ENCODE measurements at places on chromosomes 6 and 20.

DNA sequence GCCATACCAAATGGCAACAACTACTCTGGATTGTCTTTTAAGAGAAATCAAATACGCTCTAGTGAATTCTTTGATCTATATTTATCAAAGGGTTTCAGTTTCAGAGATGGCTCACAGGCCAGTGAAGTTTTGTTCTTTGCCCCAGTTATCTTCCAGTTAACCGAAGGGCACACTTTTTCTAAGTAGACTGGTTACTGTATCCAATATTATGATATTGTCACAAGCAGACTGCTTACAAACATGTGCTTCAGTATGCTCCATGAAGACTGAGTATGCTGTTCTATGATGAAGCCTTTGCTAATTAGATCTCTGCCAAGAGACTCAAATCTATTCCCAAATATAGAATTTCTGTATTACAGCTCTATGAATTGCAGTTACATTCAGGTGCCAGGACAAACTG lies 181.1 kb downstream of the REV3L start:
- no peak for DNase-seq

GRCh38 chr20:48877304-48877703 lies 44.2 kb upstream of the ARFGEF2 start:
- DNase-seq = no peak

- DNase-seq = no peak
These were observed 18.8 kb downstream of the ZKSCAN3 start for GRCh38 chr6:28368522-28368921.

- DNase-seq = no peak
These were observed 52.3 kb upstream of the ADGRF1 start for GRCh38 chr6:47094241-47094925.

DNA sequence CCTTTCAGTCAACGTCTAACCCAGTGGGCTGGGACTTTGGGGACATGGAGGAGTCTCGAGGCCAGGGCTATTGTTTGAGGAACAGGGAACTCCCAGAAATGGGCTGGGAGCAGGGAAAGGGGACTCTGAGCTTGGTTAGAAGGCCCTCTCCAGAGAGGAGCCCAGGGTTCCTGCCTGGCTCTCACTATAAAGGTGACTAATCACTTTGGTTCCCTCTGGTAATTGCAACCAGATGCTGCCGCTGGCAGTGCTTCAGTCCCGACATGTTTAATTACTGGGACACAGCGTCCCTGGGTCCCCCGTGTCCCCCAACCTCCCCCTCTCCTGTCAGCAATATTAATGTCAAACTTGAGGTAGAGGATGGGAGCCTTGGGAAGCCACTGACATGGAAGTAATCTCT lies 5.0 kb upstream of the GDF5 start:
- peak; percentile 93 for DNase-seq

- DNase-seq = peak; percentile 76
These were observed 501.5 kb upstream of the FLRT3 start for GRCh38 chr20:14838663-14839628.

DNA sequence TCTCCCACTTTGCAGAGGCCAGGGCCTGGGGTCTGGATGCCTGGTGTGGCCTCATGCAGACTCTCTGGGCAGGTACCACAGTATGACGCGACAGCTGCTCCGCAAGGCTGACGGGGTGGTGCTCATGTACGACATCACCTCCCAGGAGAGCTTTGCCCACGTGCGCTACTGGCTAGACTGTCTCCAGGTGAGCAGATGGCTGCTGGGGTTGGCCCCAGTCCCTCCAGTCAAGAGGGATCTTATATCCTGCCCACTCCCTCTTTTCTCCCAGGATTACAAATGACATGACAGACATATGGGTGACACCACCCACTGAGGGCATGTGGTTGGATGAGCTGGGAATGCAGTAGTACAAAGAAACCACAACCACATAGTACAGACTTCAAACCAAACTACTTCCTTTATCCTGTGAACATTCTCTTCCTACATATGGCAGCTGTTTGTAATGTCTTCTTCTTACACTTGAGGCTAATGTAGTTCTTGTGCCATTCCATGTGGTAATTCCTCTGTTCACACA lies 29.9 kb downstream of the RAB44 start:
- peak; percentile 42 for DNase-seq

GRCh38 chr6:136535017-136535765 lies 15.0 kb downstream of the MAP7 start:
- DNase-seq = no peak

- no peak for DNase-seq
These were observed 174.8 kb downstream of the CDH26 start for GRCh38 chr20:60132827-60133670.

GRCh38 chr20:44089987-44090674 lies 96.9 kb downstream of the JPH2 start:
- DNase-seq = peak; percentile 59

GRCh38 chr6:170383466-170384035 lies 77.0 kb downstream of the FAM120B start:
- DNase-seq = no peak

DNA sequence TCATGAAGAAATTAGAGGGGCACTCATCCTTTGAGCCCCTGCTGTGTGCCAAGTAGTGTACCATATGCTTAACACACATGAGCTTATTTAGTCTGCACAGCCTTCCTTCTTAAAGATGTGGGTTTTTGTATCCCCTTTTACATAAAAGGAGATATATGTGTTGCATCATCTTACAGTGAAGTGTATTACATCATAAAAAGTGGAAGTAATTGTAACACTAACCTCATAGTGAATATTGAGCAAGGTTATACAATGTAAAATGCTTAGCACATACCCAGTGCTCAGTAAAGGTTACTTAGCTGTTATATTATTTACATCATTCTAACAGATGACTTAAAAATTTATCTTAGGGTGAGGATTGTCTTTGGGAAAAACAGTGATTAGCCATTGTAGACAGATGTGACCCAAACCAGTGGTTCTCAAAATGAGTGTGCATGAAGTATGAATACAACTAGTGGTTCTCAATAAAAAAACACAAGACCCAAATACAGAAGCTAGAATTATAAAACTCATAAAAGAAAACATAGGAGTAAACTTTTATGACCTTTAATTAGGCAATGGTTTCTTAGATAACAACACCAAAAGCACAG lies 3.8 kb upstream of the PIGU start:
- no peak for DNase-seq

DNA sequence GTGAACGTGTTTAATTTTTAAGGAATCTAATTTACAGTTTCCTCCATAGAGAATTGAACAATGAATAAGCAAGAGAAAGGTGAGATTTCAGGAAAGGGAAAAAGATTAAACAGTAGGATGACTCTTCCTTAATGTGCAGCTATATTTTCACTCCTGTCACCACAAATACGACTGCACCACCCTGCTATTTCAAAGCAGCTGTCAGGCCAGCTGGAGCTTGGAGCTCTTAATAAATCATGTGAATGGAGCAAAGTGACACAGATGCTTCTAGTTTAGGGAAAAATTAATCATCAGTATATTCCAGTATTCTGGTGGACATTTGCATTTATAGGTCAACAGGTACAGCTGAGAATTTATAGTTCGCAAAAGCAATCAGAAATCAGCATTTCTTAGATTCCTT lies 56.5 kb upstream of the PKIB start:
- no peak for DNase-seq

DNA sequence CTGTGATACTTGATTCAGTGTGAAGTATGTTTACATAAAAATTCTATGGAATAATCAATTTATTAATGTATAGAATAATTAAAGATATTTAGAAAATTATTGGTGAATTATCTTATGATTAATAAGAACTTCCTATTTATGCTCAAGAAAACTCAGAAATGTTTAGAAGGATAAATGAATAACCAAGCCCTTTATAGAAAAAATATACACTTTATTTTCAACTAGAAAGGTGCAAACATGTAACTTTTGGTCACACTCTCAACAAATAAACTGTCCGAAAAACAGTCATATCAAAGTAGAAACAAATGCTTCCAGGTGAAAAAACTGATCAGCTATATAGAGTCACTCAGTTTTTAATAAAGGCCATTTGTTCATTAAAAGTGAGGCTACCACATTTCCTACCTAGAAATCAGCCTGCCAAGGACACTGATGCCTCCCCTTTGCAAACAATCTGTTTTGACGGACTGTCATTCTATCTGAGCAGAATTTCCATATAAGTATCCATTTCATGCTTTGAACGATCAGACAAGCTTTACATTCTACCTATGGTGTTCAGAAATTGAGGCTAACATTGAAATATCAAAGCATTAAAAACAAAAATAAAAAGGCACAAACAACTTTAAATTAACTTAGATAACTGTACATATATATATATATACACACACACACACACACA lies 3.0 kb downstream of the CCN2 start:
- peak; percentile 44 for DNase-seq

GRCh38 chr20:64206614-64207013 lies 42.4 kb downstream of the MYT1 start:
- no peak for DNase-seq

DNA sequence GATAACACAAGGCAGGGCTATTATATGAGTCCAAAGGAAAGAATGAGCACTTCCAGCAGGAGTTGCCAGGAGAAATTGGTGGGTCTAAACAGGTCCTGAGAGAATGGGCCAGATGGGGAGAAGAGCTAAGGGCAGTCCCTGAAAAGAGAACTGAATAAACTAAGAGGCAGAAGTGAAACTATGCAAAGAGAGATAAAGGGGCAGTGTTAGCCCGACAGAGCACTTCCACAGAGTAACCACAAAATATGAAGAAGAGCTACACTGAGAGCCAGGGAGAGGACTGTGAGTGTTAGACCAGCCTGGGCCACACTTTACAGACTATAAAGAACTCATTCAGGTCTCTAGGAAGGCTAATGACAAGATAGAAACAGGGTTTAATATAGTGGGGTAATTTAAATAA lies 43.8 kb downstream of the RALGAPA2 start:
- DNase-seq = no peak

DNA sequence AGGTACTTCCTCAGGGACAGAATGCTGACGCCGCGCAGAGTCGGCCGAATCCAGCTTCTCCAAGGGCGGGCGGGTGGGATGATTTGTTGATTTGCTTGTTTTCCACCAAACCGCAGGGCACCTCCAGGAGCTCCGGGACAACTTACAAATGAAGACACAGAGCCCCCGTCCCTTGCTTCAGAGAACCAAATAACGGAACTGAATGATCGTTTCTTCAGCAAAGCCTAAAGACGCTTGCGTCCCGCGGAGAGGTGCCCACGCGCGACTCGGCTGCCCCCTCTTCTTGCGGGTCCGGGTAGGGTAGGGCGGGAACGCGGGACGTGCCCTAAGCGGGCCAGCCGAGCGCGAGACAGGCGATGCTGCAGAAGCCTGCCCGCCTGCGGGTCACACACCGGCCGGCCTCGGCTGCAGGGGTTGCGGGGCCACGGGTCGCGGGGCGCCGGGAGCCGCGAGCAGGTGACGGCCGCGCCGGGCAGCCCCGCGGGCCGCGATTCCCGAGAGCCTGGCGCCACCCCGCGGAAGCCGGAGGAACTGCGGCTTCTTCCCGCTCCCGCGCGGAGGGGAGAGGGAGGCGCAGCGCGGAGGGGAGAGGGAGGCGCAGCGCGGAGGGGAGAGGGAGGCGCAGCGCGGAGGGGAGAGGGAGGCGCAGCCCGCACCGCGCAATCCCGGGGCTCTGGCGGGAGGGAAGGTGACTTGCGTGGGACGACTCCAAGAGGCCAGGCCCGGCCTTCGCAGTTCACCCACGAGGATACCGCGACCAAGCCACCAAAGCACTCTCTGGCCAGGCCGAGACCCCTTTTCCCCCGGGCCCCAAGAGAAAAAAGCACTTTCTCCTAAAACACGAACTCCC lies 7.7 kb upstream of the FOXF2 start:
- peak; percentile 25 for DNase-seq

DNA sequence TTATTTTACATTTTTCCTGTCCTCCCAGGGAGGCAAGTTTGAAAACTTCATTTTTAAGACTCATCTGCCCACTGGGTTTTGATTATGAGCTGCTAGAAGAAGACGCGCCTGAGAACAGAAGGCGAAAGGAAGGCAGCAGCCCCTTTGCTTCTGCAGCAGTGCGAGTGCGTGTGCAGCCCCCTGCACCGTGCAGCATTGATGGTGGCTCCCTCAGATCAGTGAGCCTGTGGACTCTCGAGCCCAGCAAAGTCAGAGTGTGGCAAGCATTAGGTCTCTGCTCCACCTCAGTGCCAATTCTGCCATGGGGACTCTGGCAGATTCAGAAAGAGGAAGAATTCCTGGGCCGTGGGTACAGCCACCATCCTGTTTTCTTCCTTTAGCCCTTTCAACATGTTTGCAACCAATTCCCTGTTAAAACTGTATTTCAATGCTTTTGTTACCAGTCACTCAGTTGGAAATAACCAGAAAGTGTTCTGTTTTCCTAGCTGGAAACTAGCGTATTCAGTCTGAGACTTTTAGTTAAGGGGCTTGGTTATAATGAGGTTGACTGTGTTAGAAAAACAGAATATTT lies 134.8 kb upstream of the OGFRL1 start:
- DNase-seq = no peak

DNA sequence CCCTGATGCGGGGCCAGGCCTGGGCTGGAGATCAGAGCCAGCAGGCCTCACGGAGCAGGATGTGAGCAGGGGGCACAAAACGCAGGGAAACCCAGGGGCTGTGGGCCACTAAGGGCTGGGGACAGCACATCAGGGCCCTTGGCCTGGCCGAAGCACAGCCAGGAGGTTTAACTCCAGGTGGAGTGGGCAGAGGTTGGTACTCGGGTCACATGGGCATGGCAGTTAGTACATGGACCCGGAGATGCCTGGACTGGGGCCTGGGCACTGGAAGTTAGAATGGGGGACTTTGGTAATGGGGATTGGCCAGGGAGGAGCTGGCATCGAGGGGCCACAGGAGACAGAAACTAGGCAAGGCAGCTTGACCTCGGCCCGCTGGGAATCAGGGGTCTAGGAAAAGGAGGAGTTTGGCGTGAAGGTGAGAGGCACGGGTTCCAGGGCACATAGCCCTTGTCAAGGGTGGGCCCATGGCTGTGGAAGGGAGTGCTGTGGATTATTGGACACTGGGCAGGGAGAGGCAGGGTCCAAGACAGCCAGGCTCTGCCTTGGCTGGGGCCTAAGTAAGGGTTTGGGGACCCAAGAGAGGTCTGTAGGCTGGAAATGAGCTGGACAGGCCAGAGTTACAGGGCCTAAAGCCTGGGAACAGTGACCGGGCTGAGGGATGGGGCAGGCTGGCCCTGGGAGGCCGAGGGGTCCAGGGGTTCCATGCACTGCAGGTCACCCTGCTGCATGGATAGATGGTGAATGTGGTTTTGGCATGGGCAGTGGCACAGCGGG lies 41.6 kb upstream of the CD93 start:
- no peak for DNase-seq

DNA sequence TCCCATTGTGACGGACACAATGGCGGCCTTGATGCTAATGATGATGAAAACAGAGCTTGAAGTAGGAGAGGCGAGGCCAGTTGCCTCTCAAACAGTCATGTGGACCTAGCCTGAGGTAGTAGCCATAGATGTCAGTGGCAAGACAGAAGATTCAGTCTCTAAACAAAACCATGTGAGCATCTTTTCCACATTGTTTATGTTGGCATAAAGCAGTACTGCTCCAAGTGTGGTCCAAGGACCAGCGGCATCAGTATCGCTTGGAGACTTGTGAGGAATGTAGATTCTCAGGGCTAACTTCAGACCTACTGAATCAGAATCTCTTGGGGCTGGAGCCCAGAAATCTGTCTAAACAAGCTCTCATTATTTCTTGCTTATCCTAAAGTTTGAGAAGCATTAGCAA lies 312.8 kb upstream of the JAG1 start:
- DNase-seq = peak; percentile 61

GRCh38 chr20:24808616-24809015 lies 140.5 kb upstream of the CST7 start:
- DNase-seq = no peak
